ENCODE measurements at places on chromosomes 5 and 9. TPM values are rescaled to one million over a fixed set of nuclear protein-coding genes. Genes with fewer than 3 reads are reported as not detected.

The SLC36A3 gene
- total RNA-seq: not detected

GRCh38 chr5:116234681-116235080, 149.9 kb downstream of the COMMD10 start:
- DNase-seq: no peak

GRCh38 chr5:141641634-141642267, 5.0 kb downstream of the RELL2 start:
- peak; percentile 59 for DNase-seq

- DNase-seq: no peak
Observed at GRCh38 chr5:158797498-158797845, 302.2 kb downstream of the EBF1 start.

The GABRP gene
- total RNA-seq: not detected

DNA sequence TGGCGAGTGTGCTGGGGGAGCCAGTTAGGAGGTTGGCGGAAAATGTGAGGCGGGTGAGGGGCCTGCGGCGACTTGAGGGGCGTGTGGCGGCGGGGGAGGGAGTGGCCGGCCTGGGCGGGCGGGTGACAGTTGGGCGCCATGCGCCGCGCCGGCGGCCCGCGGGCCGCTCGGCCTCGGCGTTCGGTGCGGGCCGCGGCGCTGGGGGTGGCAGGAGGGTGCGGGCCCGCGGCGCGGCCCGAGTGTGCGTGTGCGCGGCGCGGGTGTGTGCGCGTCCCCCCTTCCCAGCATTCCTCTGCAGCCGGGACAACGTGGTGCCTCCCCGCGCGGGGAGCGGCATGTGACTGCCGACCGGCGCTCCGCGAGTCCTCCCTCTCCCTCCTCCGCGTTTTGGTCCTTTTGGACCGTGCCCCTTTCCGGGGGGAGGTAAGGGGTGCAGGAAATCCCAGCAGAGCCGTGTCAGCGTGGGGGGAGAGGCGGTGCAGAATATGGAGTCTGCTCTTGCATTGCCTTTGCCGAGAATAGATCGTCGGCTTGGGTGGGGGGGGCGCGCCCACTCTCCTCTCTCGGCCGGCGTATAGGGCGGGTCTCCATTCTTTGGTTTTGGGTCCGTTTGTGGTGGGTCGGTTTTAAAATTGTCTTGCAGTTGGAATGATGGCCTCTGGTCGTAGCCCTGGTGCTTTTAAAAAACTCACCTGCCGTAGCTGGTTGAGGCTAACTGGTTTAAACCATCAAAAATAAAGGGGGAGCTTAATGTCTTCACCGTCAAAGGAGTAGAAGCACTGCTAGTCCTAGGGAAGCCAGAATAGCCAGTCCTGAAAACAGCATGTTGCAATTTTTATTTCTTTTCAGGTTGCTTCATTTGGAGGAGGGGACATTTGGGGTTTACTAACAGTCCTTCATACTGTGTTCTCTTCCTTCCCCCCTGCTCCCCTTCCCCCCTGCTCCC, 2.0 kb downstream of the LARP1 start:
- DNase-seq: peak; percentile 35

GRCh38 chr5:176727983-176728675, 80.8 kb downstream of the TSPAN17 start:
- no peak for DNase-seq

DNA sequence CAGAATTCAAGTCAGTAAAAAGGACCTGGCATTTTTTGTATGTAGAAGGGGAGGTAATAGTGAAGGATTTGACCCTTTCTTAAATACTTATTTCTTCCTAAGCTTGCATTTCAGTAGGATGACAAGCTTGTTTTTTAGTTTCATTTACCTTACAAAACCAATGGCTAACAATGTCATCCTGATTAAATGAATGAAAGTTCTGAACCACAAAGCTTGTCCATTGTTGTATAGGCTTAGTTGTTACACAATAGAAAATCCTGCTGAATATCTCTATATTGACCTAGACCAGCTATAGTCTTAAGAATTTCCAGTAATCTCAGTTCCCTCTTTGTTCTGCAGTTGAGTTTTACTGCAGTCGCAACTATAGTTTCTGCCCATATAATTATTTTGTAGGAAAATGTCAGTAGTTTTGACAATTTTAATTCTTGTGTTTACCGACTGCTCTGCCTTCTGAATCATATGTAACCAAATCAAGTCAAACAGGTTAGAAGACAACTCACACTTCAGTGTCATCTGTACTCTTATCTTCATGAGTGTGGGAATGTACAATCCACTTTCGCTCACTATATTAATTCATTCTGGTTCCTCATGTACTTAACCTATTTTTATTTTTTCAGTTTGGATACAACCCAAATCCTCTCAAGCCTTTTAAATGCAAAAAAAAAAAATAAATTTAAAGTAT, 195.7 kb downstream of the CD180 start:
- no peak for DNase-seq

DNA sequence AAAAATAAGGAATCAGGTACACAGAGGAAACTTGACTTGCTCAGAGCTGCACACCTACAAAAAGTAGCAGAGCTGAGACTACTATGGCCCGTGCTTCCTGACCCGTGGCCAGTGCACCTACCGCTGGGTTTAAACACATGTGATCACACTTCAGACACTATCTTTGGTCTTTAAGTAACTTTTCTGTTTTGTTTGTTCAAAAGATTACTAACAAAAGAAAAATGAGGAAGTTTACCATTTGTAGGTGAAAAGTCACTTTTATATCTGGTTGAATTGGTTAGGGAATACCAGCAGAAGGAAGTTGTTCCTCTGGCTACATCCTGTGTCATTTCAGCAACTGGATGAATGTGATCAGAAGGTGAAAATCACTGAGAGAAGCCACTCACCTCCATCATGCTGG, 6.5 kb upstream of the SYK start:
- no peak for DNase-seq

DNA sequence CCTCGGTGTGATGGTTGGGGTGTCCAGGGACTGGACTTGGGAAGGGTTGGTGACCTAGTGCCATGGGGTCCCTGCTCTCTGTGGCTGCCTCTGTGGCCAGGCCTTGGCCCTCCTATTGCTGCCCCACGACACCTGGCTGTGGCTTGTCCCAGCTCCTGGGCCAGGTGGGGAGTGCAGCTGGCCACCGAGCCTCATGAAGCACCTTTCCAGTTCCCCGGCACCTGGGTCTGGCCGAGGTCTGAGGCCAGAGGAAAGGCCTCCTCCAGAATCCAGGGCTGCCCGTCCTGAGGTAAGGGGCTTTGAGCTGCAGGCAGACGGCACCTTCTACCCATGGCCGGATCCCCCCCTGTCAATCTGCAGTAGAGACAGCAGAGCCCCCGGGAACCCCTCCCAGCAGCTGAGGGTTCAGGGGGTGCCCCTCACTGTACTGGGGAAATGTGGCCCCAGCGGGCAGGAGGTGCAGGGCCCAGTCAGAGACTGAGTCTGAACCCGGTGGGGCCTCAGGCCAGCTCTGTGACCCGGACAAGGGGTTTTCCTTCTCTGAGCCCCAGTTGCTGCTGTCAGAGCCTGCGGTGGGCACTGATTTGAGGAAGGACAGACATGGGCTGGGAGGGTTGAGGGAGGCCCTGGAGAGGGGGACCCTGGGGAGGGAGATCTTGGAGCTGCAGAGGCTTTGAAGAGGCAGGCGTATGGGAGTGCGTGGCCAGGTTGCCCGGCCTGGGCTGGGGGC, 54.5 kb downstream of the RXRA start:
- no peak for DNase-seq

- no peak for DNase-seq
Observed at GRCh38 chr9:99001892-99002291, 58.2 kb downstream of the COL15A1 start.

GRCh38 chr5:10946050-10946449, 185.0 kb upstream of the DAP start:
- DNase-seq: no peak

- no peak for DNase-seq
Observed at GRCh38 chr9:137027369-137028262, at the start of gene ABCA2. TSS of gene ABCA2 (minus strand) at chr9:137028237. CDS start at chr9:137028140, 97 bp downstream.

The SOWAHA gene
- not detected for total RNA-seq

The OR1Q1 gene
- 0.81 TPM for total RNA-seq

The GDNF gene
- total RNA-seq: 0.54 TPM

DNA sequence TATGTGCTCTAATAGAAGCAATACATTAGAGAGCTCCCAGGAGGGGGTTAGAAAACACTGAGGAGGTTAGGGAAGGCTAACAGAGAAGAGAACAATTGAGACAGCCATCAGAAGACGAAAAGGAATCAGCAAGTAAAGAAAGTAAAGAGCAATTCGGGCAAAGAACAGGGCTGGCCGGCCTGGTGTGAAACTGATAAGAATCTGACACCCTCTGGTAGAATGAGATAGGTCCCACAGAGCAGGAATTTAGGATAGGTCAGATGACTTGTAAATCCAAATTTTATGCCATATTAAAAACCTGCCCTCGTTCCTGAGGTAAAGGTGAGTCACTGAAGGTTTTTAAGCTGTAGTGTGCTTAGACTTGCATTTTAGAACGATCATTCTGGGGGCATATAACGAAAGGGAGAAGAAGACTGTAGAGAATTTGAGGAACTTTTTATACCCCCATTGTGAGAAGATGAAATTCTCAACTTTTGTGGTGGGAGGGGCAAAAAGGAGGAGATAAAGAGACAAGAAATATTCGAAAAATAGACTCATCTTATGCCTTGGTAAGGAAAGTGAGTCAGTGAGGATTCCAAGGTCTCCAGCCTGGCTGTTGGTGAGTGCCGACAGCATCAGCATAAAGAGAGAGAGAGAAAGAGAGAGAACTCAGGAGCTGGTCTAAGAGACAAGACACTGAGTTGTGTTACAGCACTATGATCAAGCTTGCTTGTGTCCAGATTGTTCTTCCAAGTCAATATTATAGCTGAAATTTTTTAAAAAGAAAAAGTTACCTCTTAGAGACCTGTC, 51.3 kb downstream of the TMEM167A start:
- no peak for DNase-seq

DNA sequence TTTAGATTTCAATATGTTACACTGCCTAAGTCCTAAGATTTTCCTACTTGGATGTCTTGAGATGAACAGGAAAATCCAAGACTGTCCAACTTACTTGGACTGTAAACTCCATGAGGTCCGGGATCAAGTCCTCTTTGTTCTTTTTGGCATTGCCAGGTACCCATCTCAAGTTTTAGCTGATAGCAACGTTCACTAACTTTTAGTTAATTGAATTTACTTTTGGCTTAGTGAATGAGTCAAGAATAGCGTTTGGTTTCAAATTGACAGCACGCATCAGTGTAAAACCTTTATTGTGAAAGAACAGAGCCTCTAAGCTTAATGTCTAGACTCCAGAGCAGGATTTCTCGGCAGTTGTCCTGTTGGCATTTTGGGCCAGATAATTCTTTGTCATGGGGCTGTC, 37.2 kb downstream of the ALDH1A1 start:
- DNase-seq: no peak

DNA sequence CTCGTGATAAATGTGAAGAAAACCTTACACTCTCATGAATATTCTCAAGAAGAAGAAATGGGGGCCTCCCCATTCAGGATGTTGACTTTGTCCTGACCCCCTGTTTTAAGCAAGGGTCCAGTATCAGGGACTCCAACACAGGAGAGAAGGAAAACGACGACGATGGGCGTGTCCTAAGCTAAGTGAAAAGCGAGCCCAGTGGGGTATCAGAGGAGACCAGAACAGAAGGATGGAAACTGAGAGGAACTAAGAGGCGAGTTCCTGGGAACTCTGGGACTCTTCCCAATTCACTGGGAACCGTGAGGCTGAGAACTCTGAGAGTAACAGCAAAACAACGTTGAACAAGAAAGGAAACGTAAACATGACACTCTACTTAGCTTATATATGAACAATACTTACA, 14.6 kb downstream of the RETREG1 start:
- DNase-seq: no peak

The ZNF454 gene
- 0.18 TPM for total RNA-seq

DNA sequence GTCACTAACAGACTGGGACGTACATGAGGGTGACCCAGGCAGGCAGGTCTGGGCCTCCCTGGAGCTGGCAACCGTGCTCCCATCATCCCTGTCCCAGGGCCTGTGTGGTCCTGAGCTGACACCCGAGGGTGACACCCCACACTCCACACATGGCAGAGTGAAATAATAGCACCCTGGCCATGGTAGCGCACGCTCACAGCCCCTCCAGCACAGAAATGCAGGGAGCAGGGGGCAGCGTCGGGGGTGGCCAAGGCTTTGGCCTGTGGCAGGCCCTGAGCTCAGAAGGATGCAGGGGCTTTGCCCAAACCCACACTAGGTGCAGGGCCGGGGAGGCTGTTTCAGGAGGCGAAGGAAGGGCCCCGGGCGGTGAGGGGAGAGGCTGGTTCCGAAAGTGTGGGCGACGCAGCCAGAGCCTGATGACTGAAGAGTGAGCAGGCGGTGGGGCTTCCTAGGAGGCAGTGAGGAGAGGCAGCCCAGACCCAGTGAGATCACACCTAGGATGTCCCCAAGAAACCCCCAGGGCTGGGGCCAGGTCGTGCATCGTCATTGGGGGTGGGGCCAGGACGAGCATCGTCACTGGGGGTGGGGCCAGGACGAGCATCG, 12.9 kb downstream of the OR2V2 start:
- peak; percentile 51 for DNase-seq

DNA sequence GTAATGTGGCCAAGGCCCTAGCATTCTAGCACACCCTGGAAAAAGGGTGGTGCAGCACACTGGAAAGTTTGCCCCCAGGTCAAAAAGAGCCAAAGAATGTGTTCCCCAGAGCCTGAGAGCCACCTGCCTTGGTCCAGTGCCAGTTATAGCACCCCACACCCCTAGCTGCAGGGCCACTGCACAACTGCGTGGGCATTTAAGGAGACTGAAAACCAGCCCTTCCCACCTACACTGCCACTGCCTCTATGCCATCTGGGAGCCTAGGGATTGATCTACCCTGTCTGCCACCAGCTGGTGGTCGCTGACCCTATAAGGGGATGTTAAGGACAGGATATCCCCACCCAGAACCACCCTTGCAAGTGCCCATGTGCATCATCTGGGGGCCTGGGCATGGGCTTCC, 38.2 kb upstream of the PTPRD start:
- DNase-seq: no peak

Measured in fibroblast of the aortic adventitia (primary cell).